ENCODE measurements at places on chromosomes 6 and 20.

DNA sequence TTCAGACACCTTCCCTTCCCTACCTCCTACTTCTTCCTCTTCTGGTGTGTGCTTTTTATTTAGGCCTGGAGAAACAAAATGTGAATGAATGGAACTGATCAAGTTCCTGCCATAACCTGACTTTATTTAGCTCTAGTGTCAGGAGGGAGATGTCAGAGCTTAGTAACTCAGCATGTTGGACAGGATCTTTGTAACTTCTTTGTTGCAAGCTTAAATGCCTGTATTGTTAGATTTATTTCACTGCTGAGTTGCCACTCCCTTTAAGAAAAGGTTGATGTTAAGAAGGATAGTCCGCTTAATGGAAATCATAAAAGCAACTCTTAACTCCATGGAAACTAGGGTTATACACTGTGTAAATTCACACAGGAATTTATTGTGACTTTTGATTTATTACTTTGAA lies 2.2 kb downstream of the FAM120B start:
- no peak for DNase-seq

DNA sequence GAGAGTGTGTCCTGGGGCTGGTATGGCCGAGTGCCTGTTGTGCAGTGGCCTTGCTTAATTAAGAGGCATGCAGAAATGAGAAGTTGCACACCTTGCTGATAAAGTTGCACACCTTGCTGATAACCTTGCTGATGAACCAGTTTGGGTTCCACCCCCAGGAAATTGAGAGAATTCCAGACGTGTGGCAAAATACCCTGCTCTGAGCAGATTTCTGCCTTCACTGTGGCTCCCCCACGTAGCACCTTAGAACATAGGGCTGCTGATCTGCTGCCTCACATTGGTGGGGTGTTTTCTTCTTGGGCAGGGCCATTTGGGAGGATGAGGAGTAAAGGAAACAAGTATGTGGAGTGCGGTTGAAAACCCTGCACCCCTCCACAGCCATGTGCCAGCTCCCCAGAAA lies 22.5 kb upstream of the ADRM1 start:
- DNase-seq: no peak

- DNase-seq: no peak
These were observed 139.4 kb downstream of the ID4 start for GRCh38 chr6:19976411-19977129.

DNA sequence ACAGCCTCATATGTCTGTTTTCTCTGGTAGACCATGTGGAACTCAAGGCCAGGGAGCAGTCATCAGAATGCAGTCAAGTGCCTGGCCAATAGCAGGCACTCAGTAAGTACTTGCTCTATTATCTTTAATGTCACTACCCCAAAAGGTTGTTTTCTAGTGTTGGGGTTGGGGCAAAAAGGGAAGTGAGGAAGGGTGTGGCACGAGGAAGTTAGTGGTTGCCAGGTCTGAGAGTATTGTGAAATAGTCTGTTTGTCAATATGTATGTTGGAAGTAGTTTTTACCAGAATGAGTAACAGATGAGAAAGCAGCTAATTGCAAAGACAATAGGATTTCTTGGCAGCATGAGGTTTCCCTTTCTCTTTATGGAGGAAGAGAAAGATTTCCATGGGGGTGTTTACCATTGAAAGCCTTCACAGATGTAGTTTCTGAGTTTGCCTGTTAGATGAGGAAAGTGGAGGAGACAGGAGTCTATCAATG lies 59.5 kb upstream of the ARMH2 start:
- no peak for DNase-seq

DNA sequence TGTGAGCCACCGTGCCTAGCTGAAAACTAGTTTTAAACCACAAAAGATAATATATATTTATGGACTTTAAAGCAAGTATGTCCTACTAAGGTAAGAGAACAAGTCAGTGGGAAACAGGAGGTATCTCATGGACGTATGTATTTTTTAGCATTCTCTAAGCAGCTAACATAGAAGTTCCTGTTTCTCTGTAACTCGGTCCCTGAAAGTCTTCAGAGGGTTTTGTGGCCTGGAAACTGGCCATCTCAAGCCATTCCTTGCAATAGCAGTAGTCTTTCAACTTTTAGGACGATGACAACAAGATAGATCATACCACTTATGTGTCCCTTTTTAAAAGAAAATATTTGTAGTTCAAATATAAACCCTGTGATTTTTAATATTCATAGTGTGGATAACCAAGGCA lies 95.6 kb upstream of the RALGAPA2 start:
- DNase-seq: no peak

DNA sequence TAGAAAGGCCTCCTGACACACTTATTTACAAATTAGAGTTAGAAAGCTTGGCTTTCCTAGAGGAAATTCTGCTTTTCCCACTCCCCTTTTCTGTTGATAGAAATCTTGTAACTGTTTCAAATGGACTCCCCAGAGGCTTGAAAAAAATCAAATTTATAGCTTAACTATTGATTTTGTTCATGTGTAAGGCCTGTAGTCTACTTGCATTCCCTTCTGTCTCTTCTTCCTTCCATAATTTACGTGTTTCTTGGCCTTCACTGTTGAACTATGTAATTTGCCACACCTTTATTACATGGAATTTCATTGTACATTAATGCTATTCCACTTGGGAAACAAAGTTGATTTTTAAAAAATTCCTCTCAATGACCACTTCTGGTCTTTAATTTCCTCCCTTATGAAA lies 81.4 kb downstream of the LAMP5 start:
- no peak for DNase-seq
